ENCODE measurements at places on chromosomes 2 and 18.

- no peak for DNase-seq
Observed at GRCh38 chr2:65742977-65743376, 310.6 kb upstream of the SPRED2 start.

GRCh38 chr2:72719416-72719815 lies 106.4 kb downstream of the EXOC6B start:
- no peak for DNase-seq

GRCh38 chr2:178449700-178450523 lies 1.1 kb downstream of the PRKRA start:
- no peak for DNase-seq

DNA sequence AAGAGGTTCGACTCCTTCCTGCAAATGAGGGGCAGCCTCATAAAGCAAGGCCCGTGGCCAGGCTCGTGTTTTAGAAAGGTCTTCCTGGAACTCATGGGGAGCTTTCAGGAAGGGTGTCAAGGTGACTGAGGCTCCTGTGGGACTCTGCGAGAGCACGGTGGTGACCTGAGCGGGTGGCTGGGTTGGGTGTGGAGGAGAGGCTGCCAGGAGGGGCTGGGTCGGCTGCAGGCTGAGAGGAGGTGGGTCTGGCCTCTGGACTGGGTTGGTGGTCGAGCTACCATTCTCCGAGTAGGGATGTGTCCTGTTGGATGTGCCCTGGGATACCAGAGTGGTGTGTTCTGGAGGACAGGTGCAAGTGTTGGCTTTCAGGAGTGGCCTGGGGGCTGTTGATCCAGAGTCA lies 86.4 kb downstream of the DGKD start:
- no peak for DNase-seq

GRCh38 chr2:185952100-185952499 lies 213.5 kb downstream of the FSIP2 start:
- no peak for DNase-seq

- DNase-seq = no peak
Observed at GRCh38 chr2:35606394-35606793, 749.2 kb upstream of the CRIM1 start.

Data from DMS79 (cell line).